AML-193 (cell line): ENCODE measurements at places on chromosomes 11 and 22.

- DNase-seq = no peak
Measured at GRCh38 chr11:102849311-102849710, 5.9 kb upstream of the MMP3 start.

DNA sequence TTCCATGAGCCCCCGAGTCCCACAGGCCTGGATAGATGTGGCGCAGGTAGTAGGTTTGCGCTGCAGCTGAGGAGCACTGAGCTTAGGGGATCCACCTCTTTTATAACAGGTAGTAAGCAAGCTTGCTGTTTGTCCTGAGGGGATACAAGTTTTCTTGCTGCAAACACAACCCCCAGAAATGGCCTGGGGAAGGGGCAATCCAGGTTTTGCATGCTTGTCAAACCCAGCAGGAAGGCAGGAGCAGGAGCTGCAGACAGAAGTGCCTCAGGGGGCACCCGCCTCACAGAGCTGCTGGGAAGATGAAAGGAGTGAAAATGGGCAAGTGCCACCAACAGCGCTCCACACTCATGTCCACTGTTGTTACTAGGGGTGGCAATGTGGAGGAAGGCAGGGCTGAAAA lies 18.5 kb downstream of the APOL5 start:
- no peak for DNase-seq

- DNase-seq = peak; percentile 24
Measured at GRCh38 chr22:24466716-24467328, 28.3 kb upstream of the UPB1 start.

DNA sequence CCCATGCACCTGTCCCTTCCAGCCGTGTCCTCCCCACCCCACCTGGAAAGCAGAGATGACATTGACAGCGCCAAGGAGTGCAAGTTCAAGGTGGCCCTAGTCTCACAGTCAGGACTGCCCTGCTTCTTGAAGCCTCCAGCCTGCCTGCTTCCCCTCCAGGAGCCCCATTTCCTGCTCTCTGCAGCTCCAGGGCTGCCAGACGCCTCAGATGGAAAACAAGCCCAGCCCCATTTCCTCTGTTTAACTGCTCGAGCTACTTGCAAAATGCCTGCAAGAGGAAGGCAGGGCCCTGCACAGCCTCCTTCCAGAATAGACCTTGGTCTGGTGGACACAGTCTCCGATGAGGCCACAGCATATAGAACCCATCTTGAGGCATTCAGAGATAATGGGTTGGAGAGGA lies 5.0 kb upstream of the DGKZ start:
- DNase-seq = peak; percentile 87

DNA sequence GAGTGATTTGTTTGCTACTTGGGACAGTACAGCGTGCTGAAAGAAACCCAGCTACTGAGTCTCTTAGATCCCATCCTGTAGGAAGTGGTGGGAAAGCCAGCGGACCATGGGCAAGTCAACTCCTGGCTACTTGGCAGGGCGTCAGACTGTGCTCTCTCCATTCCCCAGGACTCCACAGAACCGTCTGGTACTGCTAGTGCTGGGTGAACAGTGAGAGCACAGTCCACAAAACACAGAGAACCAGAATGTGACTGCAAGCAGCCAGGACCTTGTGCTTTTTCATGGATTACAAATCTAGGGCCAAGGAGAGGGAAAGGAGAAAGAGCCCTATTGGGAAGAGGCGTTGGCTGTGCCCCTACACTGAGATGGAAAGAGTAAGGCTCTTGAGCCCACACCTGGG lies 10.2 kb downstream of the BID start:
- no peak for DNase-seq

DNA sequence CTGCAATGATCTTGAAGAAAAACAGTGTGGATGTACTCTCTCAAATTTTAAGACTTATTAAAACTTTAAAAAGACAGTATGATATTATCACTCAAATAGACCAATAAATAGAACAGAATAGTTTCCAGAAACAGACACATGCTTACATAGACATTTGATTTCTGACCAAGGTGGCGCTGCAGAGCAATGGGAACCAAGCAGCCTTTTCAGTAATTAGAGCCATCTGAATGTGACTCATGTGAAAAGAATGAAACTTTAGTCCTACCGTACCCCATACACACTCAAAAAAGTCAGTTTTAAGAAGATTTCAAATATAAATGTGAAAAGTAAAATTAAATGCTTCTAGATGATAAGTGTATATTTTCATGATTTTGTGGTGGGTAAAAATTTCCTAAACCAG lies 74.2 kb upstream of the MS4A8 start:
- peak; percentile 23 for DNase-seq

GRCh38 chr11:3095712-3096361 lies 38.6 kb upstream of the CARS1 start:
- no peak for DNase-seq

DNA sequence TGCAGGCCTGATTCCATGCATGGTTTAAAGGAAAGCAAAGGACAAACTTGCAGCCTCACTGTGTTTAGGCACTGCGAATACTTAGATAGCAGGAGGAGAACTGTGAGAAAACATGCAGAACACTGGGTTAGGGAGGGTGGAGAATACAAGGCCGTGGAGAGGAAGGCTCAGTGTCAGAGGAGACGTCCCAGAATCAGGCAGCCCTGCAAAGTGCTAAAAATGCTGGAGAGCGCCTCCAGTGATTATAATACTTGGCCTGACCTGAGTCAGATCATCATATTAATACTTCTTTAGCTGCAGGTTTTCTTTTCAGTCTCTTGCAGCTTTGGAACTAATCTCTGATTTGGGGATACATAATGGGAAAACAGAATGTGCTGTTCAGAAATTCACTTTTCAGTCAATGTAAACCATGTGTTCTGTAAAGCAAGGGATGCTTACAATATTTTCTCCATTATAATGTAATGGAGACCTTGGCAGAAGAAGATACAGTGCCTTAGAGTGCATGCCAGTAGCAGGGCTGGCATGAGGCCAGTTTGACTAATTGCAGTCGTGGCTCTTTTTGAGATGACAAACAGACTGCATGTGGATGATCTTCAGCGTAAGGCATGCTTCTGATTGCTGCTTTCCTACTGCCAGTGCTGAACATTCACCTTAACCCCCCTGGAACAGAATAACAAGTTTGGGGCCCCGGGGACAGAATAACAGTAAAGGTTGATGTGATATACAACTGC lies 16.8 kb downstream of the EXT2 start:
- no peak for DNase-seq
